ENCODE measurements at places on chromosomes 2 and 18.

- DNase-seq = no peak
Measured at GRCh38 chr2:135311268-135311667, 219.8 kb downstream of the ZRANB3 start.

- DNase-seq = no peak
Measured at GRCh38 chr2:230226051-230226551, 565 bp downstream of the SP140 start.

- no peak for DNase-seq
Measured at GRCh38 chr2:212939777-212940531, 211.5 kb downstream of the IKZF2 start.

DNA sequence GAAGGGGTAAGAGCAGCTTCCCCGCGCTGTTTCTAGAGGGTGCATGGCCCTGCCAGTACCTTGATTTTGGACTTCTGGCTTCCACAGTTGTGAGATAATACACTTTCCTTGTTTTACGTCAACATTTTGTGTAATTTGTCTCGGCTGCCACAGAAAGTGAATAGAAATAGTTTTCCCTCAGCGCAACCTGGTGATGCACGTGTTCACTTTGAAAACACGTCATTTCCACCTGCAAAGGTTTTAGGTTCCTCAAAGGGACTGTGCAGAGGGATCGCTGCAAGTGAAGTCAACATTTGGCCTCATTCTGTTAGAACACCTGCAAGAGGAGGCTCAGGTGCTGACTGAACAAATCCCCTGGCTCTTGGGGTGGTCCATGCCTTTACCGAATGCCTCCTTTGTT lies 71.7 kb downstream of the LONRF2 start:
- no peak for DNase-seq

GRCh38 chr2:45845566-45845965 lies 194.1 kb downstream of the PRKCE start:
- no peak for DNase-seq

DNA sequence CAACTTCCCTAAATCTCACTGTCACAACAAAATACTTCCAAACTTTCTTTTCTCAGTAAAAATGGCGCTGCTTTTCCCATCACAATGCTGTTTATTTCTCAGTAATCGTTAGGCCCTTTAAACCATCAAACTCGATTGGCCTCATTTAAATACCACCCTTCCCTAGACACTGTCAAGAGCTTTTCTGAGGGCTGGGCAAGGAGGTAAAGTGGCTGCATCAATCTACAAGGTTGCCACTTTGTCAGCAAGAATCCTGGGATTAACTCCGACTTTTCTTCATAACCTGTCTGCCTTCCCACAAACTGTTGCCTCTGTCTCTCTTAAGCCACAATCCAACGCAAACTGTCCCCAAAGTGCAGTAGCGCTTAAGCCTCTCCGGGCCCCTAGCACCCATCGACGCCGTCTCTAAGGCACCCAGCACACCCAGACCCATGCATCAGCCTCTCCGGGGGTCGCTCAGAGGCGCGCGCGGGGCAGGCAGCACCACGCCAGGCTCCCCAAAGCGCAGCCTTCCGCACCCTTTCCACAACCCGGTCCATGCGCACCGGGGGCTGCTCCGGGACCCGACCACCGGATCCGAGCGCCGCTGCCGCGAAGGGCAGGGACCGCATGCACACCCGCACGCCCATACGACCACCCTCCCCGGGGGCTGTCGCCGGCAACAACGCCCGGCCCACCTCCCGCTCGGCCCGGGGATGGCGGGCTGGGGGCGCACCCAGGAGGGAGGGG lies 683 bp downstream of the MBOAT2 start:
- no peak for DNase-seq

DNA sequence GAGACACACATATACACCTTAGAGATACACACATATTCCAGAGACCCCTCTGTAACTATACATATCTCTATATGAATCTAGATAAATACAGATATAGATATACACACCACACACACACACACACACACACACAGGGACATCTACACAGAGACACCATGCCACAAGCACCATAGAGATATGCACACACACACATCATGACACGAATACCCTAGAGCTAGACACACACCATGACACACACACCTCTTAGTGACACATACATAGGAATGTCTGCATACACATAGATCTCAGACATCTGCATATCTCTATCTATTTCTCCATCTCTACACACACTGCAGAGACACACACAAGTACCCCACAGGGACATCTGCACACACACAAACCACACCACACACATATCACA lies 270.0 kb downstream of the CYRIA start:
- no peak for DNase-seq

- DNase-seq = no peak
Measured at GRCh38 chr2:101706819-101707177, 9.3 kb downstream of the MAP4K4 start.

DNA sequence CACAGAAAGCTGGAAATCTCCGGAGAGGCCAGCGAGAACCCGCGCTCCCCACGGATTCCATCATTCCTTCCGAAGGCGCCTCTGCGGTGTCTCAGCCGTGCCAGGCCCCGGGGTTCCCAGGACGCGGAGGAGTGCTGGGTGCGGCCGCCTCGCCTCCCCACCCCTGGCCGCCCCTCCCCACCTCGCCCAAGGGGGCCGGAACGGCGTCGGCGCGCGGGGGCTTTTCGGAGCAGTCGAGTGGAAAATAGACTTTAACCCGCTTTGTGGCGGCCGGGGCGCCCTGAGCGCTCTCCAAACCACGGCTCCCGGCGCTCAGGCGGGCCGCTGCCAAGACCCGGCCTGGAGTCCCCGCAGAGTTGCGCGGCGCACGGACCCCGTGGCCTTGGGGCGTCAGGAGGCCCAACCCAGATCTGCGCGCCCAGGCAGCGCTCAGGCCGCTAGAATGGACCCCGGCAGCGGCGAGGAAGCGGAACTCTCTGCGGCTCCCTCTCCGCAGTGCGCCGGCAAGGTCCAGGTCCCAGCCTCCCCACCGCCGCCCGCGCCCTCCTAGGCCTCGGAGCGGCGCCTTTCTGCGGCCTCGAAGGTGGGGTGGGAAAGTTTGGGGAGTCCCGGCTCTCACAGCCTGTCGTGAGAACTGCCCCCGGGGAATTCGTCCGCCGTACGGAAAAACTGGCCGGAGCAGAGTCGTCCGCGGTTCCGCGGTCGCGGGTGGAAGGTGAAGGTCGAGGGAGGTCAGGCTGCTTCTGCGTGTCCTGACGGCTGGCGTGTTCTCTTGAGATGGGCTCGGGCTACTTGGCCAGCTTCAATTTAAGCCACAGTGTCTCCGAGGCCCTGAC lies 1.2 kb upstream of the EMX1 start:
- no peak for DNase-seq

DNA sequence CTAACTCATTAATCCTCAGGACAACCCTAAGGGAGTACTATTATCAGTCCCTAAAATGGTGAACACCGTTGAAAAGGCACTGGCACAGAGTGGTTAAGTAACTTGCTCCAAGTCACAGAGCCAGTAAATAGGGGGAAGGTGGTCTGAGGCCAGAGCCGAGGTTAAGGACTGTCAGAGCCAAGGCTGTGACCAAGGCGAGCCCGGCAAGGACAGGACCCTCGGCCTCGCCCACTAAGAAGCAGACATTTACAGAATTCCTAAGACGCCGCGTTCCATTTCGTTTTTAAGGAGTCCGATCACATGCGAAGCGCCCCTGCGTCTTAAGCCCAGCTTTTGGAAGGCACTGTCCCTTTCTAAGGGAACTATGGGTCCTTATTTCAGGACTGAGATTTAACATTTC lies 1.1 kb downstream of the PDIA6 start:
- DNase-seq = no peak

- no peak for DNase-seq
Measured at GRCh38 chr2:239173301-239173700, 227.5 kb downstream of the HDAC4 start.

GRCh38 chr2:157178874-157179273 lies 78.6 kb upstream of the GALNT5 start:
- no peak for DNase-seq

DNA sequence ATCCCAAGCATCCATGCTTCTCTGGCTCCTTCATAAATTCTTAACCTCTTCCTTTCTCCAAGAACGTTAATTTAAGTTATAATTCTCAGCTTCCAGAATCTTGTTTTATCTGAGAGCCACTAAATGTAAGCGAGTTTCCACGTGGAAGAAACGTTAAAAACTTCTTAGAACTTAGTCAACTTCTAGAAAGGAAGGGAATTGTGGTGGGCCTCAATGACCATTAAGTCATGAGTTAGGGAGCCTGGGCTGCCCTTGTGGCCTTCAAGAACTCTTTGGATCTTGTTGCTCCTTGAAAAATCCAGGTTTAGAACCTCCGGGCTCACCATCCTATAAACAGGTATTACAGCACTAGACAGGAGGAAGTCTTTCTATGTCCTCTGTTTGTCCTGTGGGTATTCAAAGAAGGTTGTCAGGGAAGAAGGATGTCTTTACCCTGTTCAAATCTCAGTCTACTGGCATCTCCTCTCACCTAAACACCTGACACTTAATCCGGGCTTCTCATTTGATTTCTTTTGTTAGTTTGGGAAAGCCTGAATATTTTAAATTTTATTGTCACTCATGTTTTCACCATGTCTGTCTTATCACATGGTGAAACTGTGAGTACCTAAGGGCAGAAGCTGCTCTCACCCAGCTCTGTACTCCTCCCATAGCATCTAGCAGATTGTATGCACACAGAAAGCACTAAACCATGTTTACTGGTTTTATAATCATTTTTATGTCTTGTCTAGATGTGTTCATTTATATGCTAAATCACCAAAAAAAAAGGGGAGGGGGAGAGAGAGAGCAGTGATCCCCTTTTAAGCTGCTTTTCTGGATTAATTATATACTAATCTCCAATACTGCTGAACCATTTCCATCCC lies 6.3 kb downstream of the RND3 start:
- DNase-seq = no peak

- no peak for DNase-seq
Measured at GRCh38 chr2:57907411-57907810, 139.2 kb upstream of the VRK2 start.

DNA sequence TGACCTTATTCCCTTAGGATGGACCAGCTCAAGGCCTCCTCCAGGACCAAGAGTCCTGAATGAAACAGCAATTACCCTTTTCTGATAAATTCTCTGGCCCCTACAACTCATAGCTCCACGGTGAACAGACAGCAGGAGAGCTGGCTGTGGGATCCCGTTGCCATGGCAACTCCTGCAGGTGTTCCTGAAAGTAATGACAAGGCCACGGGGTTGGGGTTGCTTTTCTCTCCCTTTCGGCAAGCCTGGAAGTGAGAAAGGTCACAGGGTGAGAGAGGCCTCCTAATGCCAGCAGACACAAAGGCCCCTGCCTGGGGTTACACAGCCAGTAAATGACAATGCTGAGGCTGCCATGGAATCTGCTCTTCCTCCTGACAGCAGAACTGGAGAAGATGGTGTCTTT lies 403.0 kb downstream of the NBAS start:
- no peak for DNase-seq

DNA sequence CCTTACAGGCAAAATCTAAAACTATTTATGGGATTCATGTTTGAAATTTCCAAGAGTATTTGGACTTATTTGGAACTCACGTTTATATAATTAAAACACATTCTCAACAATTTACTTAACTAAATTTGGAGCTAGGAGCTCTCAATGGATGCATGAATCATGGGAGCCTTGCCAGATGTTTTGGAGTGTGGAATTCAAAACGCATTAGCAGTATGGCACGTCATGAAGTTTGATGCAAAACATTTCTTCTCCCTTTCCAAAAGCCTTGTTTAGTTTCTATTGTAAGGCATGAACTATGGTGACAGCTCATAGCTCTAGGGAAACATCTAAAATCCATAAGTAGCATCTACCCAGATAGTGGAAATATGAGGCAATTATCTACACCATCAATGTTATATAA lies 701.6 kb downstream of the SATB2 start:
- DNase-seq = no peak

DNA sequence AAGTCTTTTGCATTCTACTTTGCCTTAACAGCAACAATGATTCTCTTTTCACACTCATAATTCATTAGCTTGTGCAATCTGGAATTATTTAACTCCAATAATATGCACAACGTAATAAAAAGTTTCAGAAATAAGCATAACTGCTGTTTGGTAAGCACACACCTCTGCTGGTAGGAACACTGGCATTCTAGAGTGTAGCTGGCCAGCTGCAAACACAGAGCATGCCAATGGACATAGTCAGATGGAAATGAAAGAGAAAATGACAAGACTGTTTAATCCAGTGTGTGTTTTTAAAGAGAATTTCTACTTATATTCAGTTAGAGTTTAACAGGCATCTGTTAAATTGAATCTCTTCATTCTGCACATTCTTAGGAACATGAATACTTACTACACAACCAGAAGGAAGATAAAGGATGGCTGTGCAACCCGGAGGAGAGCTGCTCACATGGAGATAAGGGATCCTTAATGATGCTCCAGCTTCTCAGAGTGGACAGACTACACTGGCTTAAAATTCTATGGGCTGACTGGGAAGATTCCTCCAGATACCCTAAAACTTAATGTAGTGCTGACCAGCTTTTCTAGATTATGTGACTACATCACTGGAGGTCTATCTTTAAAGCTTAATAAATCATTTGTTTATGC lies 94.6 kb upstream of the CHAC2 start:
- DNase-seq = no peak
